ENCODE measurements at places on chromosomes 13 and 19.

DNA sequence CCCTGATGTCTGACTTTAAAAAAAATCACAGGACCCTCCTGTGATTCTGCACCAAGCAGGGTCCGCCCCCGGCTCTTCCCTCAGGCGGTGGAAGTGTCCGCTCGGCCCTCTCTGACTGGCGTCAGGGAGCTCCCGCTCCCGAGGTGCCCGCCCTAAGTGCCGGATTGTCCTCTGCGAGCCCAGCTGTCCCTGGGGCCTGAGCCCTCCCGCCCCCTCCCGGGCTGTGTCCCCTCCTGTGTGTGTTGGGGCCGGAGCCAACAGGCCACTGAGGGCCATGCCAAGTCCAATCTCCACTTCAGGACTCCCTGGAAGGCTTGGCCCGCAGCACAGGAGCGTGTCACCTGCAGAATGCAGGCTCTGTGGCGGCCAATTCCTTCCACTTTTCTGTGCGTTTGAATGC, 25.4 kb downstream of the MAP2K2 start:
- no peak for DNase-seq

GRCh38 chr13:29318741-29319140, 276.7 kb downstream of the SLC7A1 start:
- DNase-seq: no peak

DNA sequence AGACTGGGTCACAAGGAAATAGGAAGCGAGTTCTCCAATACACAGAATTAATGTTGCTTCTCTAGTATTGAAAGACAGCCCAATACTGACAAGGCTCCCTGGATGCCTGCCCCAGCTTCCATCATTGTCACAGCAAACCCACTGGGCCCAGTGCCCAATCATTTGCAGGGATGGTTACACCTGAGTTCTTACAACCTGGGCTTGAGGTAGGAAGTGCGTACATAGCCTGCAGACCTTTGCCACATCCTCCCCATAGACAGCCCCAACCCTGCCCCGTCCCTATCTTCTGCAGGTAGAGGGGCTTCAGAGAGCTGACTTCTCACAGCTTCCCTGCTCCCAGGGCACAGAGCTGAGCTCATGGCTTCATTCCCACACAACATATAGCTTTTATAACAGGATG, 108.1 kb upstream of the UBL3 start:
- peak; percentile 28 for DNase-seq

DNA sequence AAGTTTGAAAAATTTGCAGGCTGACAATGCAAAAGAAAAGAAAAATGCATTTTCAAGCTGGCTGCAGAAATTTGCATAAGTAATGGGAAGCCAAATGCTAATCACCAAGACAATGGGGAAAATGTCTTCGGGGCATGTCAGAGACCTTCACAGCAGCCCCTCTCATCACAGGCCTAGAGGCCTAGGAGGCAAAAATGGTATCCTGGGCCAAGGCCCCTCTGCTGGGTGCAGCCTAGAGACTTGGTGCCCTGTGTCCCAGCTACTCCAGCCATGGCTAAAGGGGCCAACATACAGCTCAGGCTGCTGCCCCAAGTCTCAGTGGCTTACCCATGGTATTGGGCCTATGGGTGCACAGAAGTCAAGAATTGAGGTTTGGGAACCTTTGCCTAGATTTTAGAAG, 155.2 kb downstream of the B3GLCT start:
- no peak for DNase-seq

DNA sequence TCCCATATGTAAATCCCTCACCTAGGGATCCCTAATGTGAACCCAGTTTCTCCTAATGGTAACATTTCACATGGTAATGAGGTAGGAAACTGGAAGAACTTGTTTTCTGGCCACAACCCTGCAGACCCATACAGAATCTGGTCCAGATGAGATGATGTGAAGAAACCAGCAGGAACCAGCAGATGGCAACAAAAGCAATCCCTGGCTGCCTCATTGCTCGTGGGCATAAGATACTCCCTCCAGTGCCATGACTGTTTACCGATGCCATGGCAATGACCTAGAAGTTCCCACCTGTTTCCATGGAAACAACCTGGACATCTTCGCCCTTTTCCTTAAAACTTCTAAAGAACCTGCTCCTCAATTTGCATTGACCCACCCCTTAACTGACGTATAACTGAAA, 1.4 kb upstream of the CD209 start:
- DNase-seq: no peak

- DNase-seq: no peak
These were observed 28.8 kb upstream of the INTS6 start for GRCh38 chr13:51481656-51482055.

GRCh38 chr13:71663431-71663830, 203.6 kb downstream of the DACH1 start:
- DNase-seq: no peak

GRCh38 chr13:48595431-48596429, 58.0 kb upstream of the CYSLTR2 start:
- peak; percentile 47 for DNase-seq

- DNase-seq: no peak
These were observed 41.1 kb downstream of the TMTC4 start for GRCh38 chr13:100633461-100633860.

GRCh38 chr19:50719566-50719965, at the start of gene SHANK1:
Gene SHANK1, minus strand, starts transcription at chr19:50719802. Its CDS starts 2,883 bp downstream, at chr19:50716919.
- DNase-seq: no peak

DNA sequence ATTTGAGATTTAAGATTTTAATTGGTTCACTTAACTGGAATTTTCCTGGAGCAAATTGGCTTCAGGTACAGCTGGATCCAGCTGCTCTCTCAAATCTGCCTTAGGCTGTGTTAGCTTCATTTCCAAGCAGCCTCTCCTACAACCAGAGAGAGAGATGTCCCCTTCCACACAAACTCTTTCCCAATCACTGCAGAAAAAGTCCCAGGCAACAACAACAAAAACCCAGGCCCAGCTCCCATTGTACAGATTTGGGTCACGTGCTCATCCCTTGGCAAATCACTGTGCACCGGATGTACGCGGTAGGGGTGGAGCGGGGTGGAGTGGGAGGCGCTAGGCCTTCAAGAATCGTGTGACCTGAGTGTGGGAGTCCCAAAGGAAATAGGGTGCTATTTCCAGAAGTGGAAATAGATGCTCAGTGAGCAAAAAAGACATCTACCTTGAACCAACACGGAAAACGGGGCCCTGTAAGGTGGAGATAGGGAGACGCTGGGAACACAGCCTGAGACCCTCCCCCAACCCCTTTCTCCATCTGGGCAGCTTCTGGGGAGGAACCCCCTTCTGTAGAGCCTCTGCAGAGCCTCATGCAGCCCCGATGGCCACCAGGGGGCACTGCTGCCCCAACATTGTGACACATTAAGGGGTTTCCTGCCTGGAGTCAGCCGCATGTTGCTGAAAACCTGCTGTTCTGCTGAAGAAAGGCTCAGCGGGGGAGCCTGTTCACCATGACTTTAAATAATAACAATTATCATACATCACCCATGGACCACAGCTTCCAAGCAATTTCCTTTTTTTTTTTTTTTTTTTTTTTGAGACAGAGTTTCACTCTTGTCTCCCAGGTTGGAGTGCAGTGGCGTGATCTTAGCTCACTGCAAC, 25.4 kb downstream of the HPN start:
- peak; percentile 90 for DNase-seq

- DNase-seq: no peak
These were observed 49.4 kb upstream of the TNFSF11 start for GRCh38 chr13:42524487-42525034.

DNA sequence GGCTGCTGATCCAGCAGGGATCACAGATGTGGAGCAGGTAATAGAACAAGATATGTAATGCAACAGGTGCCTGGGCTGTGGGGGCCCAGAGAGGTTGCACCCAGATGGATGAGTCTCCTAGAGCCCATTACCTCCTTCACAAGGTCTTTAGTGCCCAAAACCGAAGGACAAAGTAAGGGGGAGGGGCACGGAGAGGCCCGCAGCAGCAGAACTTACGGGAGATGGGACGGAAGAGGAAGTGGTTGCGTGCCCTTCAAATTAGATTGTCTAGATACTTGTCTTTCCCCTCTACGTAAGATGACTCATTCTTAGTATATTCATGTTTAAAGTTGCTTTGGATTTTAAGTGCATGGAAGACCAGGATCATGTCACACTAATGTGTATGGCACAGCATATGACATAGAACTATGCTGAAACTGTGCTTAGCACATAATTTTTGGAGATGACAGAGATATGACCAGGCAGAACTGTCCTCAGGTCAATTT, 5.7 kb upstream of the MRPS31 start:
- DNase-seq: peak; percentile 67

GRCh38 chr19:18287836-18288772, 6.7 kb upstream of the JUND start:
- no peak for DNase-seq

GRCh38 chr13:20118268-20119140, 42.3 kb downstream of the GJA3 start:
- DNase-seq: no peak

DNA sequence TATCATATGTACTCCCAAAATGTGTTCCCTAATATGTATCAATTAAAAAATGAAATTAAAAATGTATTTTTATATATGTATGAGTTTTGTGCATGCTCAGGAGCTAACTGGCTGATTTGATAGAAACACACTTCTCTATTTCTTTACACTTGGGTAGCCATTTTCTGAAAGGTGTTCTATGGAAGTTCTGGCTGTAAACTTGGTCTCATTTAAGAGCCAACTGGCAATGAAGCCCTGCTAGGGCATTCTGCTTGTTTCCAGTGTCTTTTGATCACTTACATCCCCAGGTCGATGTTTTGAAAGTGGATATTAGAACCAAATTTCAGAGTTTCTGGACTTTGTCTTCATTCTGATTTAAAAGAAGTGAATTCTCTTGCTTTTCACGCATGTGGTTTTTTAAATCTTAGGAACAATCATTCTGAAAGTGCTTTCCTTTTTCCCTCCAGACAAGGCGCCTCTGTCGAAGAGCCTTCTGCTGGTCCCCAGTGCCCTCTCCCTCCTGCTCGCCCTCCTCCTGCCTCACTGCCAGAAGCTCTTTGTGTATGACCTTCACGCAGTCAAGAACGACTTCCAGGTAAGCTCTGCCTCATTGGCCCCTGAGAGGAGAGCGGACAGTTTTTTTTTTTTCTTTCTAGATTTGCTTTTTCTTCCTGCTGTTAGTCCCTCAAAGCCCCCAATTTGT, 20.1 kb downstream of the GPR18 start:
- no peak for DNase-seq

DNA sequence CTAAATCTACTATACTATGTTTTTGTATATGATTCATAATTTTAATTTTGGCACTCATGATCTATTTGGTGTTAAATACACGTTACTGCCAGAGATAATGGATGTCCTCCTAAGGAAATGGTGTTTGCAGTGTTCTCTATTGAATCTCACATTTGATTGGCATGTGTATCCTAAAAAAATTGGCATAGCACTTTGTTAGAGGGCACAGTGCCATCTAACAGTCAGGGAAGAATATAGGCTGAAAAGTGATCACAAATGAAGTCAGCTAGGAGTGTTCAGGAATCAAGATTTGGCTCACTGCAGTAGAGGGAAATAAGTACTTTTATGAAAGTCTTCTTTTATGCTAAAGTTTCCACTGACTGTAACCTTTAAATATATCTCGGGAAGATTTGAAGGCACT, 624.6 kb downstream of the GPC6 start:
- DNase-seq: no peak

GRCh38 chr19:3544742-3545668, 6.0 kb downstream of the TEKTIP1 start:
- peak; percentile 86 for DNase-seq

- no peak for DNase-seq
These were observed 150.0 kb downstream of the RAP2A start for GRCh38 chr13:97583907-97584497.

DNA sequence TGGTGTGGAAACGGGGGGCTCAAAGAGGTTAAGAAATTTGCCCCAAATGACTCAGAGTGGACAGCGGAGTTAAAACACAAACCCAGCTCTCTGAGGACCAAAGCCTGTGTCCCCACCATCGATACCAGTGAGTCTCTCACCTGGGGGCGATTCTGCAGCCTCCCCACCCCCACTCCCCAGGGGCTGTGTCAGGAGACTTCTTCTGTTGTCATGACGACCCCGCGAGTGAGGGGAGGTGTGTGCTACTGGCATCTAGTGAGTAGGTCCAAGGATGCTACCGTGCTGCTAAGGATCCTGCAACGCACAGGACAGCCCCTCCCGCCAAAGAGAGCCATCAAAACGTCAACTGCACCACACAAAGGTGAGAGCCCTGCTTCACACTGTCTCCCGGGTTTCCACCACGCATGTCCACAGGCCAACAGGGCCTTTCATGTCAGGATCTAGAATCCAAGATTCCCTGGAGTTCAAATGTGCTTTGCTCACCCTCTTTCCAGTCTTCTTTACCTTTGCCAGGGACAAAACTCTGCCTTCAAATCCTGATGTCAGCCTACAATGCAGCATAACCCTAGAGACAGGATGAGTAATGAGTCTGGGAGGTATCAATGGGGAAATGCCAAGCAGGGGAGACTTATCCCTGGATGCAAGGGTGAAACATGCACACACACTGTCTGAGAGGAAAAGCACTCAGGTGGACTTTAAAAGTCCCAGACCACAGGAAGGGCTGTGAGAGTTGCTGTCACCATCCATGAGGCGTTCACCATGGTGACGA, 3.9 kb downstream of the RANBP3 start:
- no peak for DNase-seq

DNA sequence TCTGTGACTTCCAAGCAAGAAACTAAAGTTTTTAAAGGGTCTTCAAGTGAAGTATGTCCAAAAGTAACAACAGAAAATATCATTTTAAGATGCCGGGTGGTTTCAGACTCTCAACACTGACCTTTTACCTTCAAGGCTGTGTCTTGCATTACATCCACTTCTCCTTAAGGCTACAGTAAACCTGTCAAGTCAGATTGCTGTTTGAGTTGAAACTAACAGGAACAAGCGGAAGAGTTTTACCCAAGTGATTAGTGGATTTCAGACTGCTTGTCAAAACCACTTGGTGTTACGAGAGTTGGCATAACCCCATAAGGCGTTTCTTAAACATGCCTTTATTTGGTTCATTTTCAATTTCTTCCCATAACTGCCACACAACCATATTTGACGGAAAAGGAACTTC, 283.1 kb downstream of the DCT start:
- DNase-seq: no peak

GRCh38 chr13:113151745-113152690, 6.4 kb upstream of the PROZ start:
- peak; percentile 36 for DNase-seq

- no peak for DNase-seq
These were observed 367 bp downstream of the NDUFS7 start for GRCh38 chr19:1384085-1384462.

DNA sequence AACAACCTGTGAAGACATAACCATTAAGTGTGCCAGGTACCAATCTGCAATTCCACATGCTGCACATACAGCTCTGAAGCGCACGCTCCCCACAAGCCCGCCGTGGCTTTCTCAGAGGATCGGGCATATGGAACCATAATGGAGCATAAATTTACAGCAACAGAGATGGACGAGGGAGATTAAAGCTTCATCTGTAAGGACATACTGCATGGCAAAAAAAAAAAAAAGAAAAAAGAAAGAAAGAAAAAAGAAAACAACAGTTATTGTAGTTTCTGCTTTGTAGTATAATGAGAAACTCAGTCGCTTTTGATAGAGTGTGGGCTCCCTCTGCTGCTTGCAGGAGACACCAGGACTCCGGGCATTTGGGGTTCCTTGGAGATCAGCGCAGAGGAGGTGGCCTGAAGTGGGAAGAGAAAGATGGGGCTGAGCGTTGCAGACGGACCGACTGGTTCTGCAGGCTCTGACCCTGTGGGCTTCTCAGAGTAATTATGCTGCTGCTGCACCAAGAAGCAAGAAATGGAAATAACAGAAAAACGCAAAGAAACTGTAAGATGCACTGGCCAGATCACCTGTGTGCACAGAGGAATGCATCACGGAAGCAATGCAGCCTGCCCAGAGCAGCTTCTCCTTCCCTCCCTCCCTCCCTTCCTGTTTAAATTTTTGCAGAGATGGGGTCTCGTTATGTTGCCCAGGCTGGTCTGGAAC, 10.8 kb upstream of the PDCD5 start:
- peak; percentile 48 for DNase-seq

All from activated T-cell treated with anti-CD3 and anti-CD28 coated beads, Interleukin-2, amount 50 U/mL, for 1 hour (primary cell).